Neuronal stem cell (in vitro differentiated cells): ENCODE measurements at places on chromosomes 2 and 18.

GRCh38 chr2:175880-176820, 87.7 kb downstream of the SH3YL1 start:
- DNase-seq = no peak
- H3K27ac ChIP-seq = no peak overlapping the region
- no peaks in the 10 kb centered on the region for H3K27me3 ChIP-seq
- no peak overlapping the region for H3K4me3 ChIP-seq
- H3K36me3 ChIP-seq = no peaks in the 10 kb centered on the region

- H3K4me3 ChIP-seq = no peak overlapping the region
- no peak overlapping the region for H3K27ac ChIP-seq
- DNase-seq = no peak
- peaks cover 10% of the 10 kb centered on the region for H3K27me3 ChIP-seq
- H3K4me1 ChIP-seq = peaks cover 13% of the 10 kb centered on the region
Observed at GRCh38 chr2:219247678-219248642, 2.7 kb downstream of the STK16 start.

DNA sequence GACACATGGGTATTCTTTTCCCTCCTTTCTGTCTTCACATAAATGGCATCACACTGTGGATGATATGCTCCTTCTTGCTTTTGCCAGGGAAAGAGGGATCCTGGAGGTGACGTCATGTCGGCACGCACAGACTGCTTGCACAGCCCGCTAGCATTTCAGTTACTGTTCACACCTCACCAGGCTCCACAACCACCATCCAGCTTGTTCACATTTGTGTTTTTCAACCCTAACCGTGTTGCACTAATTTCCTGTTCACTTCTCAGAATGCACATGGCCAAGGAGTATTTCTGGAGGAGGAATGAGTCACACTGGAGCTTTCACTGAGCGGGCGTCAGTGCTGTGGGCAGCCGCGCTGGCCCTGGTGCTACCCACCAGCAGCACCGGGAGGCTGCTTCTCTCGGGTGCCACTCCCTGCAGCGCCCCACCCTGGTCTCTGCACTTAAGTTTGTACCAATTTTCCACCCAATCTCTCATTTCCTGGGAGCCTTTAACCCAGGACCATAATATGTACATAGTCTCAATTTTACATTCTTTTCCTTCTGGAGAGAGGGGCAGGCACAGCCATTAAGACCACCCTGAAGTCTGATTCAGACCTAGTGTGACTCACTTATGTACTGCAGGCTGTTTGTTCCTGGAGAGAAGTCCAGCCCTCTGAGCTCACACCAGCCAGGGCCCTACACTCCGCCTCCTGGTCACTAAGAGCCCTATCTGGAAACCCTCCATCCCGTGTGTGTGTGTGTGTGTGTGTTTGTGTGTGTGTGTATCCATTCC, 65.1 kb downstream of the MBP start:
- H3K36me3 ChIP-seq = no peaks in the 10 kb centered on the region
- H3K4me3 ChIP-seq = no peak overlapping the region
- no peak overlapping the region for H3K27ac ChIP-seq
- no peaks in the 10 kb centered on the region for H3K27me3 ChIP-seq
- no peak for DNase-seq
- H3K4me1 ChIP-seq = peaks cover 2% of the 10 kb centered on the region

DNA sequence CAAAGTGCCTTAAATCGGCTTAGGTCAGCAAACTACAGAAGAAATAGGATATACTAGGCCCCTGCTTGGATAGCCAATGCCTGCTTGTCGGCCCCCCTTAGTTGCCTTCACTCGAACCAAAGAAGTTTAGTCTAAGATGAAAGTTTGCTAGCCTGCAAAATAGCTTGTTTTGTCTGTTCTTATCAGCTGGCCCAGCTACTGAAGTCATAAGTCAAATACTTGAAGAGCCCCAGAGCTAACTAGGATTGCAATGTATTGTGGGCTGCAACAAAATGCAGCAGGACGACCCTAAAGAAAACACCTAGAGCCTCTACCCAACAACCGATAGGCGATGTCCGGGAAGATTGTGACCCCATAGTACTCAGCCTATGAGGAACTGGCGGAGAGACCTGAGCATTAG, 183.5 kb upstream of the HS6ST1 start:
- no peaks in the 10 kb centered on the region for H3K36me3 ChIP-seq
- H3K27ac ChIP-seq = no peak overlapping the region
- no peaks in the 10 kb centered on the region for H3K4me1 ChIP-seq
- no peak for DNase-seq
- H3K4me3 ChIP-seq = no peak overlapping the region
- no peaks in the 10 kb centered on the region for H3K27me3 ChIP-seq

GRCh38 chr2:64637000-64637635, 16.6 kb downstream of the SERTAD2 start:
- no peak overlapping the region for H3K27ac ChIP-seq
- DNase-seq = no peak
- peaks cover 37% of the 10 kb centered on the region for H3K4me1 ChIP-seq
- no peaks in the 10 kb centered on the region for H3K27me3 ChIP-seq
- no peak overlapping the region for H3K4me3 ChIP-seq

DNA sequence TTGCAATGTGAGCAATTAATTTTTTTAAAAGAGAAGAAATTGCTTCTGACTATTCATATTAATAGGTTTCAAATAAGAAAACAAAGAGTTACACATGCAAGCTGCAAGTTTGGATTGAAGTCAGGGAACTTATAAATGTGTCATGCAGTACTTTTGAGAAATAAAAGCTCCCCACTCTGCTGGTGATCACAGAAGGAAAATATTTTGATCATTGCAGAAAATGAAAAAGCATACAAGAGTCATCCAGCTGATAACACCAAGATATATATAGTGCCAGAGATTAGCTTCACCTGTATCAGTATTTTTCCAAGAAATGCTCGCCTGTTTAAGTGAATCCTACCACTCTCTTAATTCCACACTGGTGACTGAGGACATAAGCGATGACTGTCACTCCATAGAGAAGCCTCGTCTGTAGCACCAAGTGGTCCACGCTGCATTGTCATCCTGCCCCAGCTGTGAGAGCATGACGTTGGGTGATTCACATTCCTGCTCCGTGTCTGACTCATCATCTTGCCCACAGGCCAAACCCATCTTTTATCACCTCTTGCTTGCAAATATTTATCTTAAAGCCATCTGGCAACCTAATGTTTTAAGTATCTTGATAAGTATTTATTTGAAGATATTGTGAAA, 178.0 kb downstream of the ASXL3 start:
- H3K4me3 ChIP-seq = no peak overlapping the region
- no peaks in the 10 kb centered on the region for H3K4me1 ChIP-seq
- H3K27me3 ChIP-seq = no peaks in the 10 kb centered on the region
- H3K27ac ChIP-seq = no peak overlapping the region
- no peaks in the 10 kb centered on the region for H3K36me3 ChIP-seq

GRCh38 chr2:182615036-182615435, 101.0 kb upstream of the DNAJC10 start:
- H3K27me3 ChIP-seq = no peaks in the 10 kb centered on the region
- no peak overlapping the region for H3K4me3 ChIP-seq
- no peak overlapping the region for H3K27ac ChIP-seq
- DNase-seq = no peak
- H3K4me1 ChIP-seq = no peaks in the 10 kb centered on the region
- no peaks in the 10 kb centered on the region for H3K36me3 ChIP-seq

DNA sequence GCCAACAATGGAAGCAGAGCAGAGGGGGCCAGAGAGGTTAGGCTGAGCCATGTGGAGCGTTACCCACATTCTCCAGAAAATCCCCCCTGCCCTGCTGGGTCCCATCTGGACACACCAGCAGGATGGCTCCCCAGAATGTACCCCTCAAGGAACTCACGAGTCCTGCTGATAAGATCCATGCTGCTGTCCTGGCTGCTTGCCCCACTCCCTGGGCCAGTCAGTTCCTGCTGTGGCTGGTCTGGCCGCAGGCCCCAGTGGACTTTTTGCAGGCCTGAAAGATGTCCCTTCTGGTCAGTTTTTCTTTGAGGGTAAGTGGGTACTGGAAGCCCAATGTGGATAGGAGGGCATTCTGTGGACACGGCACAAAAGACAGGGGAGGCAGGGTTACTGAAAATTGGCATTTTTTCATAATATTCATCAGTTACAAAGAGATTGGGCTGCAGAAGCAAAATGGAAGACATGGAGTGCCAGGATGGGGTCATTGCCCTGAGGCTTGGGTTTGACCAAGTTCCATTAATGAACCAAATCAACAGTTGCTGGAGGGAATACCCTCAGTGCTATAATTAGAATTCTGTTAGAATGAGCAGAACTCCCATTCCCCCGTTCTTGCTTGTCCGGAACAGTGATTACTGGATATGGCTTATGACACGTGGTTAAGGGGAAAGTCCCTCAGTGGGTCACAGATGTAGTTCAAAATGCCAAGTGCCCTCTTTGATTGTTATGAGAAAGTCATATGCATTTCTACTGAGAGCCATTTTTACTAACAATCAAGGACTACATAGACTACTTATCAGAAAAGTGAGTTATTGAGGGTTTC, 38.7 kb downstream of the SLC4A5 start:
- no peak overlapping the region for H3K27ac ChIP-seq
- DNase-seq = no peak
- no peak overlapping the region for H3K4me3 ChIP-seq
- peaks cover 25% of the 10 kb centered on the region for H3K27me3 ChIP-seq
- H3K36me3 ChIP-seq = no peaks in the 10 kb centered on the region
- no peaks in the 10 kb centered on the region for H3K4me1 ChIP-seq

DNA sequence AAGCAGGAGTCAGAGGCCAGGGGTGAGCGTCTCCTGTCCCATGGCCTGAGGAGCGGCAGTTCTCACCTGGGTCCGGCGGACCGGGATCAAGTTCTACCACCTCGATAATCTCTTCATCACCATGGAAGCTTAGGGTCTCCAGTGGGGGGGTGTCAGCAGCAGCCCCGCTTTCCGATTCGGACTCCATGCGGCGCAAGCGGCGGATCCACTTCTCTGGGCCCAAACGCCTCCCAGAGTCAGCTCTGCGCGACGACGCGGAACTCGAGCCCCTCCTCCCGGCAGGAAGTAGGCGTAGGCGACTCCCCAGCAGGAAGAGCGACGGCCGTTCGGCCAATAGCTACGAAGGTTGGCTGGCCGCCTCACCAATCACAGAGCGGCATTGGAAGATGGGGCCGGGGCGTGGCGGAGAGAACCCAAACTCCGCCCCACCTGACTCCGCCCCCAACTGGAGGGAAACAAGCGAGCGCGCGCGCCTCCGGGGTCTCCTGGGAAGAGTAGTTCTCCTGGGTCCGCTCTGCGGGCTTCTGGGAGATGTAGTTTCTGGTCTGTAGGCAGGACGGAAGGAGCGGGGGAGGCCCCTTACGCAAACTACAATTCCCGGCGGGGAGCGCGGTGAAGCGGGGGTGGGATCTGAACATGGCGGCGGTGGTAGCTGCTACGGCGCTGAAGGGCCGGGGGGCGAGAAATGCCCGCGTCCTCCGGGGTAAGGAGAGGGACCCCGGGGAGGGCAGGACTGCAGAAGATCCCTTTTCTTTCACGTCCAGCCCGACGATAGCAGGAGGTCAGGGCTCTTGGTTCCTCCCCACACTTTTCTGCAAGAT, at the start of the genes AAMP and PNKD:
TSS of gene AAMP (minus strand) at position 238 of the 821 bp plus-strand sequence. CDS start at position 187, 51 bp downstream.
TSS of gene PNKD (plus strand) at position 620 of the 821 bp plus-strand sequence. CDS start at position 637, 17 bp downstream.
- H3K27me3 ChIP-seq = no peaks in the 10 kb centered on the region
